ENCODE measurements at places on chromosomes 3 and 15.

DNA sequence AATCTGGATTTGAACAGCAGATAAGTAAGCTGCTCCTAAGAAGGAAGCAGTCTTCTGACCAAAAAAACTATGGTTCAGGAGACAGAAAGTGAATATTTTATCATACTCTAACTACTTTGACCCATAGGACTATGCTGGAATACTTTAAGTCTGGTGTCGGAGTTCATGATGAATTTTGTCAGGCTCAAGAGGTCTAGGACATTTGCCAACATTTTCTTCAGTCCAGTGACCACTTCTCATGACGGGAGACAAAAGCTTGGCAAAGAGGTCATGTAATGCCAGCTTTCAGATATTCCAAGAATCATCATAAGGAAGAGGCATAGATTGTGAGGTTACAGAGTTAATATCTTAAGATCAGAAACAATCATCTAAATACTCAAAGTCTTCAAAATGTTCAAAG, 20.5 kb upstream of the DCBLD2 start:
- no peak for DNase-seq

DNA sequence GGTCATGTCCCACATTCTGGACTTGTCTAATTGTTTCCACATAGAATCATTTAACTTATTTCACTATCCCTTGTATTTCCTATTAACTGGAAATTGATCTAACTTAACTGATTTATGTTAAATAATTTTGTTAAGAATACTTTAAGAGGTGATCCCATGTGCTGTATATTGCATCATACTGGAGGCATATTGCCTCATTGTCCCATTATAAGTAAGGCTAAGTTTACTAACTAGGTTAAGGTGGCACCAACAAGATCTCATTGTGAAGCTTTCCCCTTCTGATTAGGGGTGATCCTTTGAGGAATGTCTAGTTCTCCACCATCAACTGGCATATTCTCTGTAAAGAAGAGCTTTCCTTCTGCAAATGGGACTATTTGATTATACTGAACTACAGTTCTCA, 24.4 kb downstream of the MAP1A start:
- DNase-seq, result no peak

DNA sequence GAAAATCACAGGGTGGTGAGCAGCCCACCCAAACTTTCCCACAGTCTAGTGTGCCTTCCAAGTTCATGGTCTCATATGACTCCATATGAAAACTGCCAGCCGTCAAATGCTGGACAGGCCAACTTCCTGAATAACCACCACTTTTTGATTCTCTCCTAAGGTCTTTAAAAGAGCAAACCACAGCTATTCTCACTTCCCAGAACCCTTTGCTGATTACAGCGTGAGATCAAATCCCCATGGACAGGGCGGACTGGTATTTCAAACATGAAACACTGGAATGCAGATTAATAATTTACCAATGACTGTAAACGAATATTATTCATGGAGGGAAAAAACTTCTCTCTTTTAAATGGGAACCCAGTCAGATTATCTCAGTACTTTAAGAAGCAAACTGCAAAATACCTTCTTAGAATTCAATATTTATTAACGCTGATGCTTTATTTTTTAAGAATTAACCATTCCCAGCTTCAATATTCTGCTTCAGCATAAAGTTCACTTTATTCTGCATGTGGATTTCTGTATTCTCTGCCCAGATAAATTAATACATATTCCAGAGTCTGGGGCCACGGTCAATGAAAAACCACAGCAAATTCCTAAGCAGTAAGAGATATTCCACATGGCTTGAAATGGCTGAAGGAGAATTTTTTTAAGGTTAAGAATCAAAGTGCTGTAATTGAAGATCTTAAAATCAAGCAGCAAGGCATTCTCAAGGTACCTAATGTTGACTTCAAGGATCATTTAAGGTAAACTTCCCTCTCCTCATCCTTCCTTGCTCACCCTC, 42.9 kb downstream of the MYO1E start:
- no peak for DNase-seq

- no peak for DNase-seq
These were observed 33.3 kb upstream of the CGNL1 start for GRCh38 chr15:57343048-57343447.

- no peak for DNase-seq
These were observed 44.0 kb upstream of the BCL6 start for GRCh38 chr3:187788984-187789857.

DNA sequence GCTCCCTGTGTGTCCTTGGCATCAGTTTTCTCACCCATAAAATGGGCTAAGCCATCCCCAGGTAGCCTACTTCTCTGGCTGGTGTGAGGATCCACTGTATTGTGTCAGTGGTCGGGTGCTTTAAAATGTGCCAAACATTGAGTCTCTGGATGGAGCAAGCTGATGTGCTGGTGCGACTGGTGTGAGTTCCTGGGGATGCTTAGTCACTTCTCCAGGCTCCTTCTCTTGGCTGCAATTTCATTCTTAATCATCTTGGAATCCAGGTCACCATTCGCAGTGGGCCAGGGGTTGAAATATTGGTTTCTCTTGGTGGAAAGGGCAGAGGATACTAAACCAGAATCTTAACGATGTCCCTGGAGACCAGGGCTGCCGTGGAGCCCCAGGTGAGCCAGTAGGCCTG, 29.3 kb downstream of the SCN5A start:
- DNase-seq, result no peak

DNA sequence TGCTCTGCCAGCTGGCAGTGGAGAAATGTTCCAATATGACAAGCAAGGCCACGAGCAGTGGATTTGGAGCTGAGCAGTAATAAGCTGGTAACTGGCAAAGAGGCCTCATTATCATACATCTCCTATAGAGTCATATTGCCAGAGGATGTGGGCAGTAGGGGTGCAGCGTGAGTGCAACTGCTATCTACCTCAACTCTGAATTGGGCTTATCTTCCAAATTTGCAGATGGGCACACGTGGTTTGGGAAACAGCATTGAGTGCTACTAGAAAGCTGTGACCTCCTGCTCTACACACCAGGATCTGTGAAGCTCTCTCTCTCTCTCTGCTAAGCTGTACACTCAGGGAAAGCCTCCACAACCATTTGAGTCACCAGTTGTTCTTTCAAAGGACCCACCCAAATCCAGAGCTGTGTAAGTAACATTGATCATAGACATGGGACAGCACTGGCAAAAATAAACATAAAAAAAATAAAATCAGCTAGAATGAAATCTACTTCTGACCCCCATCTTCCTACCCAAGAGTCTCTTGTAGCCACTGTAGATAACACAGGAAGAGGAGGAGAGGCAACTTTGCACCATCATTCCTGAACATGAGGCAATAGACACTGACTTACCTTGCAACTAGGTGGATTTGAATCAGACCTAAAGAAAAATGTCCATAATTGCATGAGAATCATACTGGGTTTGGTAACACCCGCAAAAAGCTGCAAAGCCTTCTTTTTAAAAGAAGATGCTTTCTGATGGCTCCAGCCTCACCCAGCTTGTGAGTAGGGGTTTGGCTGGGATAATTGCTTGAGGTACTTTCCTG, 82.9 kb upstream of the THBS1 start:
- no peak for DNase-seq

GRCh38 chr15:93671387-93671943, 559.9 kb upstream of the MCTP2 start:
- DNase-seq, result no peak

GRCh38 chr3:48835650-48836366, 11.9 kb downstream of the PRKAR2A start:
- DNase-seq, result no peak

- no peak for DNase-seq
These were observed 8.9 kb upstream of the EOMES start for GRCh38 chr3:27730774-27731659.

DNA sequence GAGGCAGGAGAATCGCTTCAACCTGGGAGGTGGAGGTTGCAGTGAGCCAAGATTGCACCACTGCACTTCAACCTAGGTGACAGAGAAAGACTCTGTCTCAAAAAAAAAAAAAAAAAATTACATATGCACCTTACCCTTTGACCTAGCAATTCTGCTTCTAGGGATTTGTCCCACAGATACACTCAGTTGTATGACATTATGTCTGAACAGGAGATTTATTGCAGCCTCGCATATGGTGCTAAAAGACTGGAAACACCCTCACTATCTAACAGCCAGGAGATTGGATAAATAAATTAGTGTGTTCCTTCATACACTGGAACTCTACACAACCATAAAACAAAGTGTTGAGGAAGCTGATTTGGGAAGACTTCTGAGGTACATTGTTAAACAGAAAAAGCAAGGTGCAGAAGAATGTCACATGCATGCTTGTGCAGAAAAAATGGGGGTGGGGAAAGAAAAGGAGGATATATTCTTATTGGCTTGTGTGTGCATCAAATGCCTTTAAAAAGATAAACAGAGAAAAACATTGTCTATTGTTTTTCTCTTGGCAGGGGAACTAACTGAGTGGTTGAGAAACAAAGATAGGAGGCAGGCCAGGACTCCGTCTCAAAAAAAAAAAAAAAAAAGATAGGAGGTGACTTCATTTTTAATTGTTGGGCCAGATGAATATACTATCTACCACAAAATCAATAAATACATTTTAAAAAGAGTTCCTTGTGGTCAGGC, 30.9 kb downstream of the PPCDC start:
- no peak for DNase-seq

DNA sequence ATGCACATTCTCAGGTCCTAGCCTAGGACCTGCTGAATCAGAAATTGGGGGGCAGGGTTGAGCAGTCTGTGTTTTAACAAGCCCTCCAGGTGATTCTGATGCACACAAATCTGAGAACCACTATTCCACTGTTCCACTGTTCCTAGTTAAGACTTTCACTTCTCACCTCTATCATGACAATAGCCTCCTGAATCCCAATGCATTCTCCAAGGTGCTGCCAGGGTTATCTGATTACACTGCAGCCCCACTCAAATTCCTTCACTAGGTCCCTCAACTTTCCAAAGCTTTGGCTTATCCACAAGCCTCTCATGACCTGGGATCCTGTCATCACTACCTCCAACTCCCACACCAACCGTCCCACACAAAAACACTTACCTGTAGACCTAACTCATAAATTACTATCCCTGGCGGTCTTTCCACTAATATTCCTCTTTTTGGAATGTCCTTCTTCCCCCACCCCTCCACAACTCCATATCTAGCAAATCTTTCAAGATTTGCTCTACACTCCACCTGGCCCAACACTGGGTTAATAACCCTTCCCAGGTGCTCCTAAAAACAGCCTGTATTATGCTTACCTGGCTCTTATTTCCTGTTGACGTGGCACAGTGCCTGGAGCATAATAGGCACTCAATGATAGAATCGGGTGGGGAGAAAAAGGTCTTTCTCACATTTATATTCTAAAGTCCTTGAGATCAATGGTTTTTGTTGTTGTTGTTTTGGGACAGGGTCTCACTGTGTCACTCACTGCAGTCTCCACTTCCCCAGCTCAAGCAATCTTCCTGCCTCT, 27.2 kb downstream of the TBL1XR1 start:
- DNase-seq, result no peak

- no peak for DNase-seq
These were observed 34.9 kb downstream of the PIK3R4 start for GRCh38 chr3:130711565-130712324.

- no peak for DNase-seq
These were observed 14.6 kb upstream of the PRKCD start for GRCh38 chr3:53146319-53146891.

DNA sequence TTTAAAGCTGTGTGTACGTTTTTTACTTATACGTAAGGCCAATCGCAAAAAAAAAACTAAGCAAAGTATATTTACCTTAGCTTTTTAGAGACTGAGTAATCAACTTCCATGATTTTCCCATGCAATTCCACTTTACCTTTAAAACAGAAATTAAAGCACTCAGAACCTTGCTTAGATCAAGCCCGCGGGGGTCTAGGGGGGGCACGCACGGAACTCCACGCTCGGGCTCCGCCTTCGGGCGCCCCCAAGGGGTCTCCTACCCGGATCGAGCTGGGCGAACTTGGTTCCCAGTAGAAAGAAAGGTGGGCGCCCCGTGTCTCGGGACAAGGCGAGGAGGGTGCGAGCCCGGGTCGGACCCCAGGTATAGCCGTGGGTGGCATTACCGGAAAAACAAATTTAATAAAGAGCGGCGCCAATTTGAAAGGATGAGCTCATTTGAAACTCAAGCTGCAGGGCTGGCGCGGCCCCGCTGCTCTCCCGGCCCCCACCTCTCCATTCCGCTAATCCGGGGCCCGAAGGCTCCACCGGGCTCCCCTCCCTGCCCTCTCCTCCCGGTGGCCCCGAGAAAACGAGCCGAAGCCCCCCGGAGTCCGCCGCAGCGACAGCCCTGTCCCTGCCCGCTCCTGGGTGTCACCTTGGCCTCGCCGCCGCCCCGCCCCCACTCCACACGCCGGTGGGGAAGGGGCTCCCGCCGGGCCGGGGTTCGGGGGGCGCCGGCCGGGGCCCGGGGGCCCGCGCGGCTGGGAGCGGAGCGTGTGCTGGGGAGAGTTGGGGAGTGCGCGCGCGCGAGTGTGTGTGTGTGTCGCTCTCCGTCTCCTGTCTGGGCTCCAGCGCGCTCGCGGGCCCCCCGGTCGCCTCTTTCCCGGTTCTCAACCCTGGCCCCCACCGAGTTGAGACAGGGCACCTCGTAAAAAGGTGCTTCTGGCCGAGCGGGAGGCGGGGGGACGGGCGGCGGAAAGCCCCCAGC, 1.5 kb downstream of the IGF2BP2 start:
- no peak for DNase-seq

Measured in NCI-H1048 (cell line).